Inflammatory macrophage (primary cell): ENCODE measurements at places on chromosomes 3 and 15.

- DNase-seq: no peak
These were observed 12.4 kb downstream of the ACAA1 start for GRCh38 chr3:38124324-38125122.

DNA sequence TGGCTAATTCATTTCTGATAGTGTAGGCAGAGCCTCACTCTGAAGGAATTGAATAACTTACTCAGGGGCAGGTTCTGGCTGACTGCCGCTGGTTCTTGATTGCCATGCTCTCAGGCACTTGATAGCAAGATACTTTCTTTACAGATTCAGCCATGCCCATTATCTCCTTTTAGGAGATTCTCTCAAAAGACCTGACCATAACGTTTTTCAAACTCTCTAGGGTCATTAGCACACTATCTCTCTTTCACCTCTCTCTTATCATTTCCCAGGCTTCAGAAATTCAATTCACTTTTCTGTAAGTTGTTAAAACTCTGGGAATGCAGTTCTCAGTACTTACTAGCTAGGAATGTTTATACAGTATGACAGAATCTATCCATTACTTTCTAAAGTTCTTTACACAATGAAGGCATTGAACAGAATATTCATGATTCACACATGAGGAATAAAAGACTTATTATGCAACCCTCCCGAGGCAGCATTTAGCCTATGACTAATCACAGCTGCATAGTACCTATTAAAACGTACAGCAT is 850.3 kb upstream of the CADM2 start:
- no peak for DNase-seq

DNA sequence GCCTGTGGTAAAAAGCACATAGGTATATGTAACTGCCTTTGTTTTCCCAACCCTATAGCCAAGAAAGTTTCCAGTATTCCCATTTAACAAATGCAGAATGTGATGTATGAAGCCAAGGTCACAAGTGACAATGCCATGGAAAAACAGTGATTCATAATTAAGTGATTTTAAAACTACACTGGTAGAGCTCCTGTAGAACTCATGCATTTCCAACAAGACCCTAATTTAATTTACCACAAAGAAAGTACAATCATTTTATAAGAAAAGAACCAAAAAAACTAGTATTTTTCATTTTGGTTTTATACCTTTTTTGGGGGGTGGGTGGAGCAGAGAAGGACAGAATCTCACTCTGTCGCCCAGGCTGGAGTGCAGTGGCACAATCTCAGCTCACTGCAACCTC is 82.0 kb downstream of the STAG1 start:
- no peak for DNase-seq

DNA sequence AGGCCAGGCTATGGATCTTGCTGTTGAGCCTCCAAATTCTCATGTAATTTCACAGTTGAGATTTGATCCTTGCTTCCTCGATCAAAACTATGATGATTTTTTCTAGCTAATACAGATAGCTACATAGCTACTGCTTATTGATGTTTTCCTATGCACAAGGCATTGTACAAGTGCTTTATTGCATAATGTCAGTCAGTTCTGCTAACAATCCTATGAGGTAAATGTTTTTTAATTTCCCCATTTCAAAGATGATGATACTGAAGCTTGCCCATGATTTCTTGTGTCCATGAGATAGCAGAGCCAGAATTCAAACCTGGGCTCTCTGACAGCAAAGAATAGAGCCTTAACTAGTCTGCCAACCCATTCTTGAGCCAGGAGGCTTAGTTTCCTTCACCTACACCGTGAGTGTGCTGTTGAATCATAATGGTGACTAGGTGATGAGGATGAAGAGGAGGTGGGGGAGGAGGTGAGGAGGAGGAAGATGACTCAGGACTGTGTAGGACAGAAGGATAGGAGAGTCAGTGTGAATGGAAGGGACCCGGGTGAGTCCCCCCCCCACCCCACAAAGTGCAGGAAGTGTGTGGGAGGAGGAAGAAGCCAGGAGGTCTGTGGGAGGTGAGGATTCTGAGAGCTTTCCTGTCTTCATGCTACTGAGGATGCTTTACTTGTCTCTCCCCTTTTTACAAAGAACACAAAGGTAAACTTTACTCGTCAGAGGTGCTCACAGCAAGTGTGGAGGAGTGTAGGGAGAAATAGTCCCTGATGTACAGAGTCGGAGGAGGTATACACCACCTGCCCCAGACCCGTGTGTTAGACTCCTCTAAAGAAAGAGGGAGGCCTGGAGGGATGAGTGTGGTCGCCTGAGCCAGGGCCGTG is 3.6 kb downstream of the TAGLN3 start:
- peak; percentile 20 for DNase-seq

- peak; percentile 36 for DNase-seq
These were observed 111.9 kb downstream of the RAP2B start for GRCh38 chr3:153273767-153274435.

- DNase-seq: no peak
These were observed 33.9 kb downstream of the PTPRG start for GRCh38 chr3:61595288-61595687.

- no peak for DNase-seq
These were observed 125.4 kb upstream of the PLCL2 start for GRCh38 chr3:16759227-16759903.

- peak; percentile 80 for DNase-seq
These were observed 19.1 kb downstream of the ZNF710 start for GRCh38 chr15:90020021-90020735.

- DNase-seq: no peak
These were observed 5.0 kb upstream of the SGO1 start for GRCh38 chr3:20190991-20191390.

- DNase-seq: no peak
These were observed 106.7 kb downstream of the ZNF621 start for GRCh38 chr3:40631341-40631995.

- DNase-seq: no peak
These were observed 294.7 kb downstream of the ERC2 start for GRCh38 chr3:56173601-56174000.

GRCh38 chr3:100335434-100335833 is 877 bp downstream of the NIT2 start:
- DNase-seq: peak; percentile 47

DNA sequence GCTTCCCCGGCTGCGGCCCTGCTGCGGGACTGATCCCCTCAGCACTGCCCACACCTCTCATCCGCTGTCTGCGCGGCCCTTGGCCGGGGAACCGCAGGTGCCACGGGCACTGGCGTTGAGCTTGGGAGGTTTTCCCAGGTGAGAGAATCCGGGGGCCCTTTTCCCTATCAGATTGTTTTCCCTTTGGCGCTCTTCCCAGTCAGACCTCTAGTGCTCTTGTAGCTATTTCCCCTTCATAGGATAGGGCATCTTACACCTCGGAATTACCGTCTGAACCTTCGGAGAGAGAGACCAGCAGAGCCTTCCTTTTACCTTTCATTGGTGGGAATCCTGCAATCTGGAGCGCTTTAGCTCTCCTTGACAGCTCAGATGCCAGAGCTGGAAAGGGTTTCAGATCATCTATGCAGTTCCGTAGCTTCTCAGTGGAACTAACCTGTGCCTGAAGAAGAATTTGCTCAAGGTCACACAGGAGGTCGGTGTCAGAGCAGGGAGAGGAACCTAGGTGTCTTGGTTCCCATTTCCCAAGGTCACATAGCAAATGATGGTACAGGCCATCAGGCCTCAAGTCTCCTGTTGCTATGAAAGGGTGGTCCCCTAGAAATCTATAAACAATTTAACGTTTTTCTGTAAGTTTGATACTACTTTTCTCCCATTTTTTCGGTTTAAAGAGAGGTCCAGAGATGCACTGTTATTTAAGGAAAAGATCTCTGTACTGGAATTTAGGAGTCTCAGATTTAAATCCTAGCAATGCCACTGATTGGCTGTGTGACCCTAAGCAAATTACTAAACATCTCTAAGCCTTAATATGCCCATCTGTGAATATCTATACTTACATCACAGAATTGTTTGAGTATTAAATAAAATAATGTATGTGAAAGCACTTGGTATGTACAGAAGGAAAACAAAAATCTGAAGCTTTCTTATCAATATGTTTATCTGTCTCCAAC is 916 bp downstream of the IDH3A start:
- DNase-seq: no peak

DNA sequence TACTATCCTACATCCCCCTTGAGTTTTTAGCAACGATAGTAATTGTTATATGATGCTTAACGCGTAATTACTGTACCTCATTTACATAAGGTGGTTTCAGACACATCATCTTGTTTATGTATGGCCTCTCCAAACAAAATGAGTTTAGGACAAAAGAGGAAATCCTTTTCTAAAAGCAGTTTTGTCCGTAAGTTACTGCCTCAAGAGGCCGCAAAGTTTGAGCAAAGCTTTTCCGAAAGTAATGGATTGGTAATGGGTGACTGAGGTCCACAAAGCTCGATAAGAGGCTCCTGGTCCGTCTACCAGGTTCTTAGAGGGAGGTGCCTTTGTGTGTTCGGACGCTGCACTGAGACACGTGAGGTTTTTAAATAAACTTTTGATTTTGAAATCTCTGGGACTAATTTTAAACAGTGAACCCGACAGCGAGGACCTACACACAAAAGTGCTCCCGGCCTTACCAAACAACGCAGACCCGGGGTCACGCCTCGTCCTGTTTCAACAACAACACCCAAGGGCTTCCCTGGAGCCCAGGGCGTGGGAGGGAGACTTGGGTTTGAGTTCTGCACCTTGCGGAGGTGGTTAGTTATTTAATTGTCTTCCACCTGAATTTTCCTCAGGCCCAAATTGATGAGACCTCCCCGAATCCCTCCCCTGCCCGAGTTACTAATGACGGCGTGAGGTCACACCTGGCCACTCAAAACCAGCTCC is 456 bp upstream of the C15orf61 start:
- peak; percentile 36 for DNase-seq

- no peak for DNase-seq
These were observed 16.3 kb upstream of the OR5H1 start for GRCh38 chr3:98114264-98114663.

- DNase-seq: no peak
These were observed 156.2 kb downstream of the CLSTN2 start for GRCh38 chr3:140091143-140091542.

DNA sequence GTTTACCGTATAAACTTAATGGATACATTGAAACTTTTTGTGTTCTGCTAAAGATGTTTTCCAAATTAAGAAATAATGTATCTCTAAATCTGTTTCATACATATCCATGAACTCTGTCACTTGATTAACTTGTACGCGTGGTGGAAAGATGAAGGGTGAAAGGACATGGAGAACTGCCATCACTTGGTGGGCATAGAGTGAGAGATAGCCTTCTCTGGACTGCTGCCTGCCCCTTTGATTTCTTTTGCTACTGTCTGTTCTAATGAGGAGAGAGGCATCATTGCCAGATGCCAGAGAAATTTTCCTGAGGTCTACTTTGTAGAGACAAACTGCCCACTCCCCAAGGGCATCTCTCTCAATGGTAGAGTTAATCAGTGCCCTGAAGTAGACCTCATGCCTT is 120.5 kb downstream of the SLMAP start:
- DNase-seq: no peak

DNA sequence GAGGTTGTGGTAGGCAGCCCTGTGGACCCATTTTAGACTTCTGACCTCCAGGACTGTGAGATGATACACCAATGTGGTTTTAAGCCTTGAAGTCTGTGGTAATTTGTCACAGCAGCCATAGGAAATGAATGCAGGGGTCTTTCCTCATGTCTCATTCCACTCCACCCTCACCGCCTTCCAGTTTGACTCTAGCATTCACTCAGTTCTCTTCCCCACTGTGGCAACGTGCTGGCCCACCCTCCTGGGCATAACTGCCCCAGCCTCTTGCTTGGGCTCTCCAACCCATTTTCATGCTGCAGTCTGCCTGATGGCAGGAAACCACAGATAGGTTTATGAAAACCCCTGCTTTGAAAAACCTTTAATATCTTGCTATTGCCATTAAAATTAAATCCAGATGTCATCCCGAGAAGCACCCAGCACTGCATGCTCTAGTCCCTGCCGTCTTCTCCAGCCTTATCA is 7.3 kb upstream of the TRNT1 start:
- DNase-seq: no peak

DNA sequence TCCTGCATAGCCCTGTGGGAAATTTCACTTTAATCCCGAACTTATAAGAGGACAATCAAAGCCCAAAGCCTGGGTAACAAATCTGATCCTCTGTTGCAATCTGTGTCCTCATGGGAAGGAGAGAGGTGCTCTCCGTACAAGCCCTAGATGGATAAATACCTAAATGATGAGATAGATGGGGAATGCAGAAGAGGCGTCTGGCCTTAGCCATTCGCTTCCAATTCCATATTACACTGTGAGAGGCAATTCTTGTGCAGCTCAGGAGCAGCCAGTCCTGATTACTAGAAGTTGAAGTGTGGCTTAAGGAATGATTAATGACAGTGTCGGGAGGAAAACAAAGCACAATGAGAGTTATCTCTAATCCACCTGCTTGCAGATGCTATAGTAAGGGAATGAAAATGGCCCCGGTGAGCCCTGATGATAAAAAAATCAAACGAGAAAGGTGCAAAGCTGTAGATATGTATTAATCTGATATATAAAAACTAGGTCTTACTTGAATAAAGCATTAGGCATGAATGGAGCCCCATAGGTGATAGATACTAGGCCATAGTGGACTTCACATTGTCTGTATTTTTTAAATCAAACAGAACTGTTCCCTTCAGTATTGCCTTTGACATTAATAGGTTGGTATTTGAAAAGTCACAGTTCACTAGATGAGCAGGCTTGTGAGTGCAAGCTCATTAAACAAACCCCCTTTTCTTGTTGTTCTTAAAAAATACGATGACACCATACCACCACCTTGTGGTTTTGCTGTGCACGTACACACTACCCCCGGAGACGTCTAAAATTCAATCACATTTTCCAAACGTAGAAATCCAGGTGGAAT is 54.2 kb upstream of the TMCO5A start:
- peak; percentile 19 for DNase-seq

- DNase-seq: no peak
These were observed 63.5 kb downstream of the STT3B start for GRCh38 chr3:31596176-31596575.

- no peak for DNase-seq
These were observed 40.7 kb upstream of the POLG start for GRCh38 chr15:89375093-89376005.

DNA sequence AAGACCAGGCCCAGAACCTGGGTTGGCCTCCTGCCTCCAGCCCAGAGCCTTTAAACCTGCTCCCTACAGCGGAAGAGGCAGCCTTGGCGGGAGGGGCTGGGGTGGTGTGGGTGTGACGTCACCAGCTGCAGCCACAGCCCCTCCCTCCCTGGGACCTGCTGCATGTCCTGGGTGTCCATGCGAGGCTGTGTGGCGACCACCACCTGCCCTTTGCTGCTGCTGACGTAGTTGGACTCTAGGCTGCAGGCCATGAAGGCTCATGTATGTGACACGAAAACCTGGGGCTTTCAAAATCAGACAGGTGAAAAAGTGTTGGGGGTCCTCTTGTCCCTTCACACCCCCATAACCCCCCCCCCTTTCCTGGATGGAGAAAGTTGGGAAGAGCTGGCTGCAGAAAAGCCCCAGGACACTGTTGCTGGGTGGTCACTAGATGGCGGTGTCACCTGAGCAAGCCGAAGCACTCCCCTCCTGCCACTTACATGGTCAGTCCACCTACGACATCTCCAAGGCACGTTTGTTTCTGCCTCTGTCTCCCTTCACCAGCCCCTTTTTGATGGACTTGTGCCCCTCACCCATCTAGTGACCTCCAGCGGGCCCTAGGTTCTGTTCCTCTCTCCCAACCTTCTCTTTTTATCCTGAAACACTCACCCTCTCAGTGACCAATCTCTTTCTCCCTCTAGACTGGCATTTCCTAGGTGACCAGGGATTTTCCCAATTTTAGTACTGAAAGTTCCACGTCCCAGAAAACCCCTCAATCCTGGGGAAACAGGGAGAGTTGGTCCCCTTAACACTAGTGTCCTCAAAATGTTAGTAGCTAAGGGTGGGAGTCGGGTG is 35.2 kb downstream of the SLC6A20 start:
- DNase-seq: peak; percentile 59

GRCh38 chr15:68372291-68372811 is 59.6 kb downstream of the ITGA11 start:
- peak; percentile 55 for DNase-seq
